ENCODE measurements at places on chromosomes 6 and 20.

DNA sequence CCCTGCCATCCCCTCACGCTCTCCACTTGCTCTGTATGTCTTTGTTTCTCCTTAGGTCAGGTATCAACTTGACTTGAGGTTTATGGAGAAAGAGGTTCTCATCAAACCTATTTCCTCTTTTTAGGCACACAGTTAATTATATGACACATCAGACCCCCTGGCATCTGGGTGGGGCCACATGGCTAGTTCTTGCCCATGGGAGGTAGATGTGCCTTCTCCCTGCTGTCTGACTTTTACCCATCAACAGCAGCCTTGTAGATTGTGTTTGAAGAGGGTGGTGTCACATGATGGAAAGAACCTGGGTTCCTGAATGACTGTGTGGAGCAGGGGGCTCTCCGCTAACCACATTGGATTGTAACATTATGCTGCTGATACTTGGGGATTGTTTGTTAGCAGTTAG lies 7.2 kb upstream of the UQCC2 start:
- DNase-seq, result no peak

- DNase-seq, result no peak
Observed at GRCh38 chr20:47747669-47748031, 37.6 kb downstream of the SULF2 start.

DNA sequence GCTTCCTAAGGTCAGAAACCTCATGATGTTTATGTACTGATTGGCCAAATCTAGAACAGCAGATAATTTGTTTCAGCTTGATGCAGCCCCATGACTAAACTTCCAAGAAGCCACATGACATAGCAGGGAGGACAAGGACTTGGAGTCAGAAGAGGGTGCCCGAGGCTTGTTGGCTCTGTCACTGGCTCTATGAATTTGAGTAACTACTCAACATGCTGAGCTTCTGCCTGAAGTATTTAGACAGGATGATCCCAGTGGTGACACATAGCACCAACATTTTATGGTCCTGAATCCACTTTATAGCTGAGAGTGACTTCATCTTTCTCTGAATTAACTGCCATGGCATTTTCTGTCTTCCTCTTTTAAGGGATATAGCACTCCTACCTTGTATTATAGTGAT lies 13.5 kb upstream of the TBX18 start:
- no peak for DNase-seq

DNA sequence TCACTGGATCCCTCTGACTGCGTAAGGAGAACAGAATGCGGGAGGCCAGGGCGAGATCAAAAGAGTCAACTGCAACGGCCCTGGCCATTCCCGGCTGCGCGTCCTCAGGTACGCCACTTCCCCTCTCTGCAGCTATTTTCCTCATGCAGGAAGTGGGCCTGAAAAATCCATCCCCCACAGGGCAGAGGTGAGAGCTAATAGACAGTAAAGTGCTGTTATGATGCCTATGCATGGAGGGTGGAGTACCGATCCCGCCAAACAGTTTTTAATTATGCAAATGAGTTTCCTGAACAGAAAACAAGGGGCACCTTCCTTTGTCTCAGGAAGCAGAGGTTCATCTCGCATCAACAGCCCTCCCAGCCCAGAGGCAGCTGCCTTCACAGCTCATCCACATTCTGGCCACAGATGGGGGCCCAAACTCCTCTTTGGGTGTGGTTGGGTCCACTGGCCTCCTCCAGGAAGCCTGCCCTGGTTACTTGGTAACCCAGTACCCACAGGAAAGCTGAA lies 9.3 kb downstream of the PREX1 start:
- DNase-seq, result no peak

DNA sequence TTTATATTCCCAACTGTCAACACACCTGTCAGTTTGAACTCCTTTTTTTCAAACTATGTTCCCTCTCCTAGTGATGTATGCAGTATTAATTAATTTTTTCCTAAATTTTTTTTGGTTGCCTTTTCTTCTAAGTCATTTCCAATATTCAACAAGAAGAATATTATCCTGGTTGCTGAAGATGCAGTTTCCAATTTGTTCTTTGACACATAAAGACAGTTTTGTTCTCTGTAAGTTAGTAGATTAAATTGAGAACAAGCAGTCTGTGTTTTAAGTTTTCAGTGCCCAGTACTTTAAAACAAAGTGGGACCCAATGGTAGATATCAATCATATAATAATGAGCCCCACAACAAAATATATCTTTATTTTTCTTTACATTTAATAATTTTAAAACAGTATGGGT lies 47.3 kb downstream of the GJA1 start:
- no peak for DNase-seq

All from NCI-H1092 (cell line).